ENCODE measurements at places on chromosomes 4 and X.

DNA sequence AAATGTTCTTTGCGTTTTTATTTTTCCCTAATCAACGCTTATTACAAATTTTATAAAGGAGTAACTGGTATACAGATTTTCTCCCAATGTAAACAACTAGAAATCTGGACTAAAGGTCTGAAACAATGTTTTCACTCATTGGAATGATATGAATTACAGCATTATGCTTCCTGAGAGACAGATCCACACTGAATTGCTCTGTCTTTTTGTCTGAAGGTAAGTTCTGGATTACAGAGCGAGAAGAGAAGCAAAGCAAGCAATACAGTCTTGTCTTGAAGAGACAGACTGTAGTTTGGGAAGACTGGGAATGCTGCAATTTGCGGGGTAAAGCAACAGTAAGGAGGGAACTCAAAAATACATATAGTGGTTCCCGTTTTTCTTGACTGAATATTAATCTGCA is 262.2 kb upstream of the PABPC4L start:
- no peak for DNase-seq

- DNase-seq = no peak
These were observed at the start of gene PRKG2 for GRCh38 chr4:81214881-81215868. Gene PRKG2, minus strand, starts transcription at chr4:81215222. Its CDS starts 10,175 bp downstream, at chr4:81205047.

- DNase-seq = no peak
These were observed 13.9 kb upstream of the MPP1 start for GRCh38 chrX:154818916-154819770.

DNA sequence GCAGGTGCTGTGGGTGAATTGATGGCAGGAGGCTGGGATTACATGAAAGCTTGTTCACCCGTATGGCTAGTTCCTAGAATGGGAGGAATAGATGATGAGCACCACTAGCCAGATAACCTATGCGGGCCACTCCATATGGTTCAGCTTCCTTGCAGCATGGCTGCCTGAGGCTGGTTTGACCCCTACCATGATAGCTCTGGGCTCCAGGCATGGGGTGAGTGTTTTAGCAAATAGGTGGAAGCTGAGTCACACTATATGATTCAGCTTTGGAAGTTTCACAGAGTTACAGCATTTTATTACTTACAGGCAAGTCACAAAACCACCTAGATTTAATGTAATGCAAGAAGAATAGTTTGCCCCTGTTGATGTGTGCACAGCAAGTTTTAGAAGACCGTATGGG is 603.2 kb downstream of the STIM2 start:
- DNase-seq = no peak

DNA sequence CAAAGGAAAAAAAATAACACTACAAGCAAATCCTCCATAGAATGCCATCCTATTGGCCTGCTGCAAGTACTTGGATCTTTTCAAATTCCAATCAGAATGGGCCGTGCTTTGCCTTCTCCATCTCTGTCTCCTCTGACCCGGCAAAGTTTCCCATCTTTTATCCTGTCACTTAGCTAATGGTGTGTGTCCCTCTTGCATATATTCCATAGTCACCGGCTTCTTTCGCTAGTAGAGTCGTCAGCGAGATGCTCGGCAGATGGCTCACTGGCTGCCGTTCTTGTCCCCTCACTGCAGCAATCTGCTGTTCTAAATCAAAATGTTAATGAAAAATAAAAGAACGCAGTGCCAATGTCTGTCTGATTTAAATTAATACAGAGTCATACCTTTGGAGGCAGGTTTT is 22.1 kb downstream of the GRIA3 start:
- no peak for DNase-seq

- DNase-seq = no peak
These were observed 392.0 kb downstream of the GBA3 start for GRCh38 chr4:23084559-23085248.

DNA sequence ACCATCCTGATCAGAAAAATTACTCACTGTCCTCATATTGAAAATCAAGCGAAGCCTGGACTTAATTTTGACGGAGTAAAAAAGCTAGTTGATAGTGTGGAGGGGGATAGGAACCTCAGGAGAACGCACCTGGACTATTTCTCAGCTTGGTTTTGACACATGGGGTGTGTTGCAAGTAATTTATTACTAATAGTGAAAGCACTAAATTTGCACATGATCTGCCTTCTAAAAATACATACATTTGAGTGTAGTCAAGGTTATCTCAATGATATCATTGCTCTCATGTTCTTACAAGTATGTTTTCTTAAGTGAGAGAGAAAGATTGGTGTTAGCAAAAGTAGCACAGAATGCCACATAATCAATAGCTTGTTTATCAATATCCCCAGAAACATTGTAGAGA is 29.5 kb downstream of the LRIT3 start:
- no peak for DNase-seq

DNA sequence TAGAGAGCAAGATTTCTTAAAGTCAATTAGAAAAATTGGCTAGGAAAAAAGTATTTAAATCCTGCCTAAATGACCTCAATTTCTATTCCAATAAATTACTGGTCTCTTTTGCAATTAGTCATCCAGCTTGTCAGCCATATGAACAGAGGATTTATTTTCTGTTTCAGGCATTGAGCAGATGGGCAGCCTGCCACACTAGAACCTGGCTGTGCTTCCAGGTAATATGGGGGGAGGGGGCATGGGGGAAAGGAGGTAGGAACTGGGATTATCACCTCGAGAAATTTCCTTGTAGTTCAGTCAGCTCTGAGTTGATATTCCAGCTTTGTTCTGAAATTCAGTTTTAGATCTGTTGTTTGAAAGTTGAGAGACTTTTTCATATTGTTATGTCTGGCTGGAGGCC is 206.3 kb upstream of the LCORL start:
- no peak for DNase-seq

GRCh38 chr4:7513671-7514070 is 78.9 kb upstream of the PSAPL1 start:
- DNase-seq = no peak

DNA sequence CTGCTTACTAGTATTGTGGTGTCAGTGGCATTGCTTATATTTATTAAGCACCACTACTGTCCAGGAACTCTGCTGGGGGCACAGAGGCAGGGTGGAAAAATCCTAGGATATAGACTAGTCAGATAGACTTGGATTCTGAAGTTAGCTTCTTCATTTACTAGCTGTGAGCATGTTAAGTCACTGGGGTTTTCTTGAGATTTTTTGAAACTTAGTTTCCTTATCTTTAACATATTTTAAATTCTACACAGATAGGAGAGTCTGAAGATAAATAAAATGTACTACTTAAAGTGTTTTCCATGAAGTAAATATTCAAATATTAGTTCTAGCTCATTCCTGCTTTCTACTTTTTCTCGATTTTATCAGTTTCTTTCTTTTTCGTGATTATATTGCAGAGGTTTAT is 196.9 kb upstream of the GRID2 start:
- no peak for DNase-seq

DNA sequence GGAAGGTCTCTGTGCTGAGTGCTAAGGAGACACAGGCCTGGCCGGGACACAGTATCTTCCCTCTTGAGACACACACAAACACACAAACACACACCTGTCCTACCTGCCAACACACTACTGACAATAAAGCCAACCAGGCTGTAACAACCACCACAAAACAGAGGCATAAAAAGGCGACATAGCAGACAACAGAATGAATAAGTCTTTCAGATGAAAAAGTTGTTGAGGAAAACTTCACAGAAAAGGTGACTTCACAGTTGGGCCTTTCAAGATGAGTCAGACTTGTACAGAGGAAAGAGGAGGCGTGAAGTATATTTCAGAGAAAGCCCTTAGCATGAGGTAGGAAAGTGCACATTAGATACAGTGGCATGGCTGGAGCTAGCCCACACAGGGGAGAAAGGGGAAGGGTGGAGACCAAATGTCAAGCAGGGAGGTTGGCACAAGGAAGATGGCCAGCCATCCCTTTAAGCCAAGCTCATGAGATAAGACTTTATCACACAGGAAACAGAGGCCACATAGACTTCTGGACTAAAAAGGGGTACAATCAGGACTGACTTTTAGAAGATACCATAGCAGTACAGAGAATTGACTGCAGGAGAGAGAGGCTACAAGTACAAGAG is 54.0 kb downstream of the SLC9A7 start:
- DNase-seq = peak; percentile 13

DNA sequence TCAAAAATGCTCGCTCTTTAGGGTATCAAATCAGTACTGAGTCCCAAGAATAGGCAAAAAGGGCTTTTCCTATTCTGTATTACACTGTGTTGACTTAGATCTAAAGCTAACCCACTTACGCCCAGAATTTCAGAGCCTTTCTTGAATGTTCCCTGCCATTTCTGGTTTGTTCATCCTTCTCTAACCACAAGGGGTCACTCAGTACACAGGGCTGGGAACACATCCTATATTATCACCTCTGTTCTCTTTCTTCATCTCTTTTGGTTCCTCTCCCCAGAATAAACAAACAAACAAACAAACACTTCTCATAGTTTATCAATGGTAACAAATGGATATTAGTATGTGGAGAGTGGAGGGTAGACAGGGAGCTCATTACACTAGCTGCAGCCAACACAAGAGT is 25.5 kb upstream of the MORC4 start:
- DNase-seq = no peak

GRCh38 chr4:111198446-111198845 is 575.6 kb upstream of the PITX2 start:
- DNase-seq = no peak

GRCh38 chr4:55887594-55887993 is 34.1 kb downstream of the EXOC1 start:
- DNase-seq = no peak

DNA sequence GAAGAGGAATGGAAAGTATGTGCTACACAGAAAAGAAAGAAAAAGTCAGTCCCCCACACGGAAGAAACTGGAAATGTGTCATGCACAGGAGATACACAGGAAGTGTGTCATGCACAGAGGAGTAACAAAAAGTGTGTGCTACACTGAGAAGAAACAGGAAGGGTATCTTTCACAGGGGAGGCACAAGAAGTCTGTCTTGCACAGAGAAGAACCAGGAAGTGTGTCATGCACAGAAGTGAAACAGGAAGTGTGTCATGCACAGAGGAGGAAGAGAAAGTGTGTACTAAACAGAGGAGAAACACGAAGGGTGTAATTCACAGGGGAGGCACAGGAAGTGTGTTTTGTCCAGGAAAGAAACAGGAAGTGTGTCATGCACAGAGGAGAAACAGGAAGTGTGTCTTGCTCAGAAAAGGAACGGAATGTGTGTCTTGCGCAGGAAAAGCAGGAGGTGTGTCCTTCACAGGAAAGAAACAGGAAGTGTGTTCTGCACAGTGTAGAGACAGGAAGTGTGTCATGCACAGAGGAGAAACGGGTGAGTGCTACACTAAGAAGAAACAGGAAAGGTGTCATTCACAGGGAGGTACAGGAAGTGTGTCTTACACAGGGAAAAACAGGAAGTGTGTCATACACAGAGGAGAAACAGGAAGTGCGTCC is 527.2 kb upstream of the PRKX start:
- no peak for DNase-seq

DNA sequence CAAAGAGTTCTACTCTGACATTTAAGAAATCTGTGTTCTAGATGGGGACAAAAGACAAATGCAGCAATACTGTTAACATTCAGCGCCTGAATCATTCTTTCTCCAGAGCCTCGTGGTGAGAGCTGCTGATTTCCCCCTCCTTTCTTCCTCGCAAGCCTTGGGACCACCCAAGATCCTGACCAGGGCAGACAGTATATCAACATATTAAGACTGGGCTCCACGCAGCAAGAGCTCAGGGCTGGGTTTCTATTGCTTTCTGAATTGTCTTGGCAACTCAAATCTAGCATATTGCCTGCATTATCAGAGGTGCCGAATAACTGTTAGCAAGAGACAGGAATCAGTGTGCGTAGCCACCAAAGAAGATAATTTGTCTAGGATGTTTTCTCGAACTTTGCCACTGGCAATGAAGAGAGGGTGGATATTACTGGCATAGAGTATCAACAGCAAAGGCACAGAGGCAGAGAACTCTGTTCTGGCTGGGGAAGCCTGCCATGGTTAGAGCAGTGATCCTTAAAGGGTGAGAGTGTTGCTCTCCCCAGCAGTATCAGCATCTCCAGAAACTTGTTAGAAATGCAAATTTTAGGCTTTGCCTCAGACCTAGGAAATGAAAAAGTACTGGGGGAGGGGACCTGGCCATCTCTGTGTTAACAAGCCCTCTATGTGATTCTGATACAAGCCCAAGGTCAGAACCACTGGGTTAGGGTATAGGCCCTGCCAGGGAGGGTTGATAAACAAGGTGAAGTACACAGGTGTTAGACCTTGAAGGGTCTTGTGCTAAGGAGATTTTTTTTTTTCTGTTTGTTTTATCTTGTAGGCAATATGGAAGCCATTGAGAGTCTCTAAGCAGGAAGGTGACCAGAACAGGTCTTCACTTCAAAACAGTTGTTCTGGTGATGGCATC is 46.2 kb upstream of the MID1IP1 start:
- no peak for DNase-seq

DNA sequence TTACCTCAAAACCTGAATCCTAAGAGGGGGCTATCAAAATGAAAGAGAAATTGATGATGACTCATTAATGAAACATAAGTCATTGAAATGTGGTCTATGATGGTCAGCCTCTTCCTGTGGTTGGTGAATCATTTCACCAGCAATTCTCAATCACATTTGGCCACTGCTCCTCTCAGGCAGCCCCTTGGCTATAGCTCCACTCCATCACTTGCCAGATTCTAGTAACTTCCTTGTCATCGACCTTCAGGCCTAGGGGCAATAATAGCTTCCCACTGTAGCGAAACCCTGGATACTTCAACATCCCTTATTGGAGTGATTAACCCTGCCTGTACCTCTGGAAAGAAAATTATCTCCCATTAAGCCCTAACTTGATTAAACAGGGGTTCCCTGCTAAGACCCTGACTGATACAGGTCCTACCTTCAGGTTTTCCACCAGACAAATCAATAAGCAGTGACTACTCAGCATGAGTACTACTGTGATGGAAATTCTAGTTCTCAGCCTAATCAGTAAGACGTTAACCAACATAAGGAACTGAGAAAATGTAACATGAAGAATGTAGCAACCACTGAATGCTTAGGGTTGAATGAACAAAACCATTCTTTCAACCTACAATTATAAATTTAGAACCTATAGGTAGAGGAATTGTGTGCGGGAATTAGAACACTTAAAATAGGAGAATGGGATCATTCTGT is 30.4 kb downstream of the ADH7 start:
- DNase-seq = no peak

DNA sequence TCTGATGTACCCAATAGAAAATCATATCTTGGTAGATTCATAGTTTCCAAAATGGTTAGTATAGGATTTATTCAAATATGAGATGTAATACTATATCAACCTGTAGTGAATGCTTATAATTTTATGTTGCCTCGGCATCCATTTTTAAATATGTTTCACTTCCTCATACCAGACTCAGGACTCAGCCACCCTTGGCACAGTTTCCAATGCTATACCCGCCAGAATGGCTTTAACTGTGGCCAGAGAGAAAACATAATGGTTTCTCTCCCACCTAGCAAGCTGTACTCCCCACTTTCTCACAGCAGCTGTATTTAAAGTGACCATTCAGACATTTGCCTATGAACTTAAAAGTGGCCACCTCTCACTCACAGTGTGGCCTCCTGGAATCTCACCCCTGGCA is 466.6 kb upstream of the PABPC4L start:
- no peak for DNase-seq

- no peak for DNase-seq
These were observed 326.9 kb upstream of the SLIT2 start for GRCh38 chr4:19924761-19925160.
